ENCODE measurements at places on chromosomes 1 and 21. TPM values are rescaled to one million over a fixed set of nuclear protein-coding genes. Genes with fewer than 3 reads are reported as not detected.

Gene FCRL1
- not detected for total RNA-seq

- no peak for DNase-seq
Observed at GRCh38 chr1:18007391-18008041, 100.1 kb upstream of the IGSF21 start.

- DNase-seq = no peak
Observed at GRCh38 chr21:33657124-33657820, 15.0 kb downstream of the ITSN1 start.

GRCh38 chr1:228353601-228354371, 52.8 kb downstream of the TRIM11 start:
- peak; percentile 49 for DNase-seq

- DNase-seq = no peak
Observed at GRCh38 chr1:231584921-231585320, 41.7 kb upstream of the DISC1 start.

Gene ZNF593OS
- total RNA-seq = not detected

DNA sequence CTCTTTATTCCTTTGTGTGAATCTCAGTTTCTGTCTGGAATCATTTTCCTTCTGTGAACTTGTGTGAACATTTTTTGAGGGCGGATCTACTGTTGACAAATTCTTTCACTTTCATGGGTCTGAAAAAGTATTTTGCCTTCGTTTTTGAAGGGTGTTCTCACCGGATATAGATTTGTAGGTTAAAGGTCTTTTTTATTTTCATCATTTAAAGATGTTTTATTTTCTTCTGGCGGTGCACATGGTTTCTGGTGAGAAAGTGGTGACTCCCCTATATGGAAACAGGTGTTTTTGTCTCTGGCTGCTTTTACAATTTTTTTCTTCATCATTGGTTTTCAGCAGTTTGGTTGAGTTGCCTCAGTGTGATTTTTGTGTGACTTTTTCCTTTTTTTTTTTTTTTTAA, 94.9 kb downstream of the DYRK1A start:
- DNase-seq = no peak

DNA sequence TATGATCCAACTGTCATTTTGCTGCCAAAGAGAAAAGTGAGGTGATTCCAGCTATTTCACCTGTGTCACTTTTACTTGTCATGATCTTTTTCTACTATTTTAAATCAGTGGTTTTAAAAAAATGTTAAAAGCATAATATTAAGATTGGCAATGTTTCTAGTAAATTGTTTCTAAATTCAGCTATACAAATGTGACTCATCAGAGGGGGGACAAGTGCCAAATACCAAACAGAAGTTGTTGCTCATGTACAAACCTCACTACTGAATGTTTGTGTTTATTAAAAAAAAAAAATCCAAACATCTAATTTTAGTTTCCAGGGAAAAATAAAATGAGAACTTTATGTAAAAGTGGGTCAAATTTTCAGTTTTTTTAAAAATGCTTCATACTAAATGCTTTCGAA, 346.2 kb upstream of the SNX7 start:
- peak; percentile 57 for DNase-seq

Gene IGFN1
- 0.29 TPM for total RNA-seq

DNA sequence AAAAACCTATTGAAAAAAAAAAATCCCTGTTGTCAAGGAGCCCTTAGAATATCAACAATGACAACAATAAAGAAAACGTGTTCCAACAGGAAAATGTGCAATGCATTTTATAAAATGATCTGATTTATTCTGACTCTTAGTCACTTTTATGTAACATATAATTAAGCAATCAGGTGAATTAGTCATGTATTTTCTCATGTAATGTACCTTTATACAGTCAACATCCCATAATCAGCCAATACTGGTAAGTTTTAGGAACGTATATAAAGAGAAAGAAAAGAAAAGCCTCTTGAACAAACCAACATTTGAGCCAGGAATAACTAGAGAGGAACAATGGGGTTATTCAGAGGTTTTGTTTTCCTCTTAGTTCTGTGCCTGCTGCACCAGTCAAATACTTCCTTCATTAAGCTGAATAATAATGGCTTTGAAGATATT, at the start of gene CLCA4:
CLCA4 (plus strand) TSS at position 292 of the 435 bp plus-strand sequence; CDS start at position 334, 42 bp downstream.
- no peak for DNase-seq

DNA sequence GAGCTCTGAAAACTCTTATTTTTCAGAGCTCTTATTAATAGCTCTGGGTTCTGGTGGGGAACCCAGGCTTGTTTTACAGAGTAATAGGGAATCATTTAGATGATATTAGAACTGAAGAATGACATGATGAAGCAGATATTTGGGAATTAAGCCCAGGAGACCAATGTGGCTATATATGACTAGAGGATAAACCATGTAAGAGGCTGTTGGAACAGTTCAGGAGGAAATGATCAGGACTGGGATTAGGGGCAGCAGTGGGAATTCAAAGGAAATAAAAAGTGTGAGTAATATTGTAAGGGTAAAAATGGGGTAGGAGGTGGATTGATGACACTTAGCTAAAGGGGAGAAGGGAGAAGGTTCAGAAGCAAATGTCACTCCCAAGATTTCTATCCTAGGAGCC, 58.6 kb downstream of the GIPC2 start:
- DNase-seq = peak; percentile 58
